ENCODE measurements at places on chromosomes 4 and X.

GRCh38 chr4:17055788-17056187, 157.3 kb upstream of the LDB2 start:
- peak; percentile 75 for DNase-seq

GRCh38 chrX:68332201-68332731, 101.0 kb downstream of the OPHN1 start:
- no peak for DNase-seq

GRCh38 chr4:143183513-143184216, 1.1 kb upstream of the USP38 start:
- DNase-seq: no peak

GRCh38 chr4:38804654-38805295, at the start of gene TLR1:
Gene TLR1, minus strand, starts transcription at chr4:38804791. Its CDS starts 5,960 bp downstream, at chr4:38798831.
- peak; percentile 71 for DNase-seq

GRCh38 chr4:122107680-122108079, 44.5 kb upstream of the BLTP1 start:
- no peak for DNase-seq

All from lung microvascular endothelial cell (primary cell).